ENCODE measurements at places on chromosomes 3 and 15. TPM values are rescaled to one million over a fixed set of nuclear protein-coding genes. Genes with fewer than 3 reads are reported as not detected.

Gene P2RY1
- total RNA-seq, result 1.8 TPM

Gene MRPS22
- total RNA-seq, result 65.7 TPM

Gene C3orf20
- total RNA-seq, result not detected

Gene LIPC
- not detected for total RNA-seq

Gene LSAMP
- not detected for total RNA-seq

Gene CHRM5
- total RNA-seq, result not detected

Gene SLC28A2
- total RNA-seq, result not detected

Gene WNT7A
- 48.2 TPM for total RNA-seq

Gene CYP8B1
- total RNA-seq, result not detected

Gene DZIP1L
- total RNA-seq, result 7.6 TPM

Data from foreskin keratinocyte (primary cell).